Renal cortical epithelial cell (primary cell): ENCODE measurements at places on chromosomes 16 and 17.

DNA sequence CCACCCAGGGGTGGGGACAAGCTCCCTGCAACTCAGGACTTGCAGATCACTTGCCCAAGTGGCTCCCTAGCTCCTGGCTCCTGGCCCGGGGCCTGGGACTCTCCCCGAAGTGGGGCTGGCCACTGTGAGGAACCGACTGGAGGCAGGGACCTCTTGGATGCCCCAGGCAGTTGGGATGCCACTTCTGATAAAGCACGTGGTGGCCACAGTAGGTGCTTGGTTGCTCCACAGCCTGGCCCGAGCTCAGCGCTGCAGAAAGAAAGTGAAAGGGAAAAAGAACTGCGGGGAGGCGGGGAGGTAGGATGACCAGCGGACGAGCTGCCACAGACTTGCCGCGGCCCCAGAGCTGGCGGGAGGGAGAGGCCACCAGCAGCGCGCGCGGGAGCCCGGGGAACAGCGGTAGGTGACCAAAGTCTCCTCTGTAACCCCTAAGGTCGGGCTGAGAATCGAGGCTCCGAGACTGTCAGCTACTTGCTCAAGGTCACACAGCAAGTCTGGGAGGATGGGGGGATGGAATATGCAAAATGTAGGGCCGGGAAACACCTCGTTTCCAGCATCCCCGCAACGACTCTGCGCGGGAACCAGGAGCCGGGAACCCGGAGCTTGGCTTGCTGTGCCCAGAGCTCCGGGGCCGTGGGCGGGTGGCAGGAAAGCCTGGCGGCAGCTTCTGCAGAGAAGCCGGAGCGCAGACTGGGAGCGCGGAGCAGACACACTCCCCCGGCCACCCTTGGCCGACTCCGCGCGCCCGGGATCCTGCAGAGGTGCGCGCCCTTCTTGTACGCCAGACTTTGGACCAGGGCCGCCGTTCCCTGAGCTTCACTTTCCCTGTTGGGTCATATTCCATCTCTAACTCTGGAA is 1.9 kb downstream of the CIITA start:
- peak; percentile 55 for DNase-seq

GRCh38 chr16:66441586-66442375 is 14.7 kb downstream of the BEAN1 start:
- DNase-seq, result no peak

DNA sequence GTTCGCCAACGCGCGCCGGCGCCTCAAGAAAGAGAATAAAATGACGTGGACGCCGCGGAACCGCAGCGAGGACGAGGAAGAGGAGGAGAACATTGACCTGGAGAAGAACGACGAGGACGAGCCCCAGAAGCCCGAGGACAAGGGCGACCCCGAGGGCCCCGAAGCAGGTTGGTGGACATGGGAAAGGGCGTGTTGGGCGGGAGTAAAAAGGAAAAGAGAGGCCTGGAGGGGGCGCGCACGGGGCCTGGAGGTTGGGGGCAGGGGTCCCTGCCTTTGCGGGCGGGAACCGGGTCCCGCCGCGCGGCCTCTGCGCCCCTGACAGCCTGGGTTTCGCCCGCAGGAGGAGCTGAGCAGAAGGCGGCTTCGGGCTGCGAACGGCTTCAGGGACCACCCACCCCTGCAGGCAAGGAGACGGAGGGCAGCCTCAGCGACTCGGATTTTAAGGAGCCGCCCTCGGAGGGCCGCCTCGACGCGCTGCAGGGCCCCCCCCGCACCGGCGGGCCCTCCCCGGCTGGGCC is 2.1 kb downstream of the IRX5 start:
- DNase-seq, result no peak

- DNase-seq, result peak; percentile 98
Measured at GRCh38 chr17:80832888-80833583, 158.6 kb upstream of the CHMP6 start.

DNA sequence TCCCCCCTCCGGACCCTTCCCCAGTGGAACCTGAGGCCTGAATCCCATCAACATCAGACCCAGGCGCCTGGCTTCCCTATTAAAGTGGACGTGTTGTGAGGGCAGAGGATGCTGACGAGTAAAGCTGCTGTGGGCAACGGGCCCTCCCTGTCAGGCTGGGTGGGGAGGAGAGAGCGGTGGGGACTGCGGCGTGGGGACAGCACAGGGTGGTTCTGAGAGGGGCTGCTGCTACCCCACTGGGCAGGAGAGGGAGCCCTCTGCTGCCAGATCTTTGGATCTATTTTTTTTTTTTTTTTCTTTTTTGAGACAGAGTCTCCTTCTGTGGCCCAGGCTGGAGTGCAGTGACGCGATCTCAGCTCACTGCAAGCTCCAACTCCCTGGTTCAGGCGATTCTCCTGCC is 5.9 kb downstream of the CA5A start:
- no peak for DNase-seq

DNA sequence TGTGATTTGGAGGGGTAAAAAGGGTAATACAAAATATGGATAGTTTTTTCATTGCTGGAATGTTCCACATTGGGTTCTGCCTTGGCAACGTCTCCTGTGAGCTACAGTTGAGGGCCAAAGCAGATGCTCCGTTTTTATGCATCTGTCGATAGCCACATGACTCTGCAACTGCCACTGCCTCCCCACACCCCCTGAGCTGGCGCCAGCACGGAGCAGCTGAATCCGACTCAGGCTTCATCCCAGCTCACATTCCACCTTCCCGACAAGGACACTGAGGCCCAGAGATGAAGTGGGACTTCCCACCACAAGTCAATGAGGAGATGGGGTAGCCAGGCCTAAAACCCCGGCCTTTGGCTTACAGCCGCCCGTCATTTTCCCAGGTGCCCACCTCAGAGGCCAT is 334.1 kb downstream of the CDH13 start:
- no peak for DNase-seq

GRCh38 chr17:74599023-74599399 is 6.9 kb upstream of the CD300LD start:
- DNase-seq, result no peak

DNA sequence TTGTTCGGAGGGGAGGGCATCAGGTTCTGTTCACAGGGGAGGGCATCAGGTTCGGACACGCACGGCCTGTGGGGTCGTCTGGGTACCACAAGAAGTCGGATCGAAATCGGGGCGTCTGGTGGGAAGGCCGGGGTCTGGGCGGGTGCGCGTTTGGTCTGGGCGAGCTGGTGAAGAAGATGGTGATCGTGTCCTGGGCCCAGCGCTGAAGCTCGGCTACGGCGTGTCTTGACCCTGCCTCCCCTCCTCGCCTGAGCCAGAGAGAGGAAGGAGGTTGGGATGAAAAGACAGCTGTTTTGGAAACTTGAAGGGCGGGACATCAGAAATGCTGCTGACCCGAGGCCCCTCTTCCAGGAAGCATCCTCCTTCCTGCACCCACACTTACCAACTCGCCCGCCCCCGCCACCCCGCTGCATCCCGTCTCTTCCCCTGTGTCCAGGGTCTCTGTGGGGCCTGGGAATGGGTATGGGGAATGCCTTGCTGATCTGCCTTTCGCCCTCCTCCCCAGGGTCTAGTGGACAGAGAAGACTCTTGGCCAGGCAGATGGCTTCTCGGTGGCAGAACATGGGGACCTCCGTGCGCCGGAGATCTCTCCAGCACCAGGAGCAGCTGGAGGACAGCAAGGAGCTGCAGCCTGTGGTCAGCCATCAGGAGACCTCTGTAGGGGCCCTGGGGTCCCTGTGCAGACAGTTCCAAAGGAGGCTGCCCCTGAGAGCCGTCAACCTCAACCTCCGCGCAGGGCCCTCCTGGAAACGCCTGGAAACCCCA is 498 bp downstream of the PIMREG start:
- DNase-seq, result no peak

DNA sequence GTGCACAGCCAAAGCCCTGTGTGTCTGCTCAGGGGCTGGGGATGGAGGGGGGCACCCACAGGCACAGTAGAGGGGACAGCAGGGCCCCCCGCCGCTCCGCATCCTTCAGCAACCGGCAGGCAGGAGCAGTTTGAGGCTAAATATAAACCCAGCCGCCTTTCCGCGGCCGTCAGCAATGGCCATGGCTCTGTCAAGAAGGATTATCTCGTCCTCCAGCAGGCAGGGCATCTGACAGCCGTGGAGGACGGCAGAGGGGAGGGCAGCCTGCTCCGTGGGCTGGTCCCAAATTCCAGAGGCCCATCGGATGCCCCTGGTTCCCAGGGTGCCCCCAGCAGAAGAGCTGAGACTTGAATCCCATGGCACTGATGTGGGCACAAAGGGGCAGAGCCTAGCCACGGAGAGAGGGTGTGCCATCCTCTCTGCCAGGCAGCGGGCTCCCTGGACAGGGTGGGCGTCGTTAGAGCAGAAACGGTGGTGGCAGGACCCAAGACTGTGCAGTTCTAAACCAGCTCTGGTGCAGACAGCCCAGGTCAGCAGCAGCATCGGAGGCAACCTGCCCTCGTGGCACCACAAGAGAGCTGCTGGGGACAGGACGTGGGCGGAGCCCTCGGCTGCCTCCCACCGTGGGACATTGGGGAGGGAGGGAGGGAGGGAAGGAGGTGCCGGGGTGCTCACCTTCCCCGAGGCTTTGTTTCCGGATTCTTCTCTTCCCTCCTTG is 198.8 kb upstream of the CIBAR2 start:
- no peak for DNase-seq

GRCh38 chr17:68514831-68515635 is 2.8 kb downstream of the PRKAR1A start:
- DNase-seq, result peak; percentile 71

- no peak for DNase-seq
Measured at GRCh38 chr16:81729451-81729850, 49.6 kb upstream of the PLCG2 start.

- no peak for DNase-seq
Measured at GRCh38 chr16:85401370-85401916, 211.7 kb upstream of the GSE1 start.

- DNase-seq, result no peak
Measured at GRCh38 chr16:23156946-23157460, 7.8 kb upstream of the USP31 start.

GRCh38 chr17:41654678-41655607 is 30.6 kb upstream of the KRT17 start:
- DNase-seq, result no peak

- no peak for DNase-seq
Measured at GRCh38 chr16:27480761-27481160, 69.0 kb downstream of the GTF3C1 start.

- DNase-seq, result no peak
Measured at GRCh38 chr16:7270823-7271222, 61.8 kb upstream of the RBFOX1 start.

DNA sequence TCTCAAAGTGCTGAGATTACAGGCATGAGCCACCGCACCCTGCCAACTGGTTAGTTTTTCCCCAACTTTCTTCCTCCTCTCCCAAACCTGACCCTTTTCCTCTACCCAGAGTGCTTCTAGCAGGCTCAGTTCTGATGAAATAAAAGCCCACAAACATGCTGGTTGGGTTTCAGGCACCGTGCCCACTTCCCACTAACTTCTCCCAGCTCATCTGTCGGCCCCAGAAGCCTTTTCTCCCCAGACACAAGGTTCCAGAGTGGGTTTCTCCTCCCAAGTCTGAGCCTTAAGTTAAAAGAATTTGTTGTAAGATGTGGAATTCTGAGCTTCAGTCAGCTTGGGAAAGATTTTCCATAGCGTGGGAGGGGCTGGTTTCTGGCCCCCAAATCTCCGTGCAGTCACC is 11.5 kb upstream of the SCN4A start:
- DNase-seq, result no peak

DNA sequence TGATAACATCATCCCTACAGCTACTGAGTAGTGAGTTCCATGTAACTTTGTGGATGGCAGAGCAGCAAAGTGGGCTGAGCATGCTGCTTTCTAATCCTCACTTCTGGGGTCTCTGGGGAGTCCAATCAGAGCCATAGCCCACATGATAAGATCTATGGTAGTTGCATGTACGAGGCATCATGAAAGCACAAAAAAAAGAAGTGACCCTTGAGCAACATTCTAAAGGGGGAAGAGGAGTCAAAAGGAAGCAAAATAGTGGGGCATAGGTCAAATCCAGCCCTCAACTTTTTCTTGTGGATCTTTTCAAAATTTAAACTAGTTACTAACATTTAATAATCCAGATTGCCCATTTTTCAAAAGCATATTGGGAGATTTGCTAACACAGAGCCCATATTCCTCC is 208.5 kb upstream of the TOX3 start:
- no peak for DNase-seq

- DNase-seq, result peak; percentile 69
Measured at GRCh38 chr17:47687748-47688147, 6.2 kb upstream of the TBKBP1 start.

- no peak for DNase-seq
Measured at GRCh38 chr17:6476076-6476809, 32.0 kb downstream of the PIMREG start.

- no peak for DNase-seq
Measured at GRCh38 chr16:12449795-12450194, 353.9 kb downstream of the CPPED1 start.

GRCh38 chr17:15441315-15441714 is 26.1 kb downstream of the CDRT4 start:
- no peak for DNase-seq

GRCh38 chr16:57025941-57026777 is 36.8 kb downstream of the NLRC5 start:
- DNase-seq, result no peak

GRCh38 chr17:70217571-70217970 is 48.2 kb downstream of the KCNJ2 start:
- DNase-seq, result no peak

DNA sequence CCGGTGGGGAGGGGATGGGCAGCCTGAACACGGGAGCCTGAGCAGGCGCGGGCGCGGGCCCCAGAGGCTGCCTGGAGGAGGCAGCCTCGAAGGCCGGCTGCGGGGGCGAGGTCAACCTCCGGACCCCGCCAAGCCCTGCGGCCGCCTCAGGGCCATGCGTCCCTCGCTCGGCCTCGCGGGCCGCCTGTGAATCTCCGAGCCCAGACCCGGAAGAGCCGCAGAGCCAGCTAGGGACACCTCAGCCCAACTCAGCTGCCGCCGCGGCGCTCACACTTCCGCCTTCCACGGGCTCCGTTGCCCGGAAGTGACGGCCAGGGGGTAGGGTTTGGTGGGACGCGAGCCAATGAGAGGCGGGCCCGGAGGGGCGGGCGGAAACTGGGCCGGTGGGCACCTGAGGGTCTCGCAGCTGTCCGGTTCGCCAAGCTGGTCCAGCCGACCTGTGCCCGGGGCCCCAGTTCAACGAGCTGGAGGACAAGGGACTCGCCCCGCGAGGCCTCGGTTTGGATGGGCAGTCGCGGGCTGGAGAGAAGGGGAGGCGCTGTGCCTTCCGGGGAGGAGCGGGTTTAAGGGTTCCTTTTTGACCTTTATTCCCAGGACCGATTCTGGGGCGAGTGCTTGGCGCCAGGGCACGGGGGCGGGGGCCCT is at the start of gene SLC38A10:
TSS of gene SLC38A10 (minus strand) at position 277 of the 645 bp plus-strand sequence. CDS start 386 bp downstream, outside the sequence.
- peak; percentile 48 for DNase-seq

GRCh38 chr17:32931686-32932085 is 3.7 kb downstream of the TMEM98 start:
- peak; percentile 48 for DNase-seq

GRCh38 chr17:22694362-22695227 is 1002.3 kb downstream of the KCNJ18 start:
- no peak for DNase-seq

GRCh38 chr16:81841722-81842121 is 62.6 kb downstream of the PLCG2 start:
- no peak for DNase-seq
